Right lobe of liver (tissue), 6 donors: ENCODE measurements at places on chromosomes 16 and 17. TPM values are rescaled to one million over a fixed set of nuclear protein-coding genes. Genes with fewer than 3 reads are reported as not detected.

GRCh38 chr17:44374306-44375195 lies 10.9 kb upstream of the FAM171A2 start:
- DNase-seq = no peak

HP gene
- 47,830 TPM for total RNA-seq

LUC7L3 gene
- total RNA-seq = 15.4 TPM

LITAFD gene
- not detected for total RNA-seq

DNA sequence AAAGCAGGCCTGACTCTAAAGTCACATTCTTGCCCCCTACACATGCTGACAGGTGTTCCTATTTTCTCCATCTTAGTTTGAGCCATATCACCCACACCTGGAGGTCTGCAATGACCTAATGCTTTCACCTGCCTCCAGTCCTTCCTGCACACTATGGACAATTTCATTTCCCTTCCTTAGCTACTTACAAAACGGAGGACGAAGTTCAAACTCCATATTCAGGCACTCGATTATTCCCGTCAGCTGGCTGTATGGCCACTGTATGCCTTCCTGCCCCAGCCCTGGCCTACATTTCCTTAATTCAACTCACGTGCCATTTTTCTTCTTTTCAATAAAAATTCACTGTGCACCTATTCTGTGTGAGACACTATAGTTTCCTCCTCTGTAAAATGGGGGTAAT lies 44.9 kb downstream of the GRIN2A start:
- DNase-seq = no peak

DNA sequence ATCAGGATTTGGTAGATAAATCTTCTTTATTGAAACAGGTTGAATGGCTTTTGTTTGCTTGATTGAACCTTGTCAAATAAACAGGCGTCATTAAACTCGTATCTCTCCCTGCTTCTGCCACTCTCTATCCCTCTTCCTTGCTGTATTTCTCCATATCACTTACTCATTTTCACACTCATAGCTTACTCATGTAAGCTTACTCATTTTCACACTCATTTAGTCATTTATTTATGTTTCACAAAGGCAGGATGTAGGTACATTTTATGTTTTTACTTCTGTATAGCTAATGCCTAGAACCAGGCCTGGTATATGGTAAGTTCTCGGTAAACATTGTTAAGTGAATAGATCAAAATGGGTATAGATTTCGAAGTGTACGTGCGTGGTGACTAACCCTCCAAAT lies 450.0 kb downstream of the PMP22 start:
- DNase-seq = no peak

GRCh38 chr17:56449176-56449575 lies 144.3 kb upstream of the NOG start:
- DNase-seq = no peak

UTS2R gene
- total RNA-seq = not detected

DNA sequence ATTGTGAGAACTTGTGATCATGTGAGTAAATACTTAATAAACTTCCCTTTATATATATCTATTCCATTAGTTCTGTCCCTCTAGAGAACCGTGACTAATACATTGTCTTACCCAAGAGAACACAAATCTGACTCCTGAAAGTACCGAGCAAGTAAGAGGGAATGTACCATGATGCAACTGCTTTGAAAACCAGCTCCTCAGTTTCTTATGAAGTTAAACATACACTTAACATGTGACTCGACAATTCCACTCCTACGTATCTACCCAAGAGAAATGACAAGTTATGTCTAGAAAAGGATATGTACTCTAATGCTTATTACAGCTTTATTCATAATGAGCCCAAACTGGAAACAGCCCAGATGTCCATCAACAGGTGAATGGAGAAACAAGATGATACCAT lies 8.8 kb upstream of the GJD3 start:
- DNase-seq = no peak

NPIPB6 gene
- total RNA-seq = 0.88 TPM

GRCh38 chr16:50925758-50926357 lies 184.0 kb downstream of the CYLD start:
- DNase-seq = no peak

- no peak for DNase-seq
These were observed 4.9 kb downstream of the CYBA start for GRCh38 chr16:88645941-88646340.

DNA sequence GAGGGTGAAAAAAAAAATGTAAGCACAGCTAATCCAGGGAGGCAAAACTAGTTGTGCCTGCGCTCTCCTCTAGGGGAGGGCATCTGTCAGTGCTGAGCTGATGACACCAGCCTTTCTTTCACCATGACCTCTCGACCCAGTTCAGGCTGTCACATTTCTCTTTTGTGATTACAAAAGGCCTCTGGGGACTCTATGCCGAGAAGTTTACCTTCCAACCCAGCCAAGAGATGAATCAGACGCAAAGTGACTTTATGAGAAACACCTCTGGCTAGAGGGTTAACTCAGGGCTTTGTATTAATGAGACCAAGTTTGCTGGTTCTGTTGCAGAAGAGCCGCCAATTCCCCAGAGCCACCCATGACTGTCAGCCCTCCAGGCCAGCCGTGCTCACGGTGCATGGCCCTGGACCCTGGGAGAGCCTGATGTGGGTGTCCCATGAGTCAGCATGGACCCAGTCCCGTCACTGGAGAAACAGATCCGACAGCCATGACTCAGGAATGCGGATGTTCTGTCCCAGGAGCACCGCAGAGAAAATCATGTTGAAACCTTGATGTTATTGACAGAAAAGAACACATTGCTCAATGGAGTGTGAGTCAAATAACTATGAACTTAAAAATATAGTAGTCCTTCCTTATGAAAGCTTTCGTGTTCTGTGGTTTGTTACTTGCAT lies 437.2 kb downstream of the HS3ST3B1 start:
- DNase-seq = peak; percentile 81

MYLK3 gene
- 0.22 TPM for total RNA-seq

DNA sequence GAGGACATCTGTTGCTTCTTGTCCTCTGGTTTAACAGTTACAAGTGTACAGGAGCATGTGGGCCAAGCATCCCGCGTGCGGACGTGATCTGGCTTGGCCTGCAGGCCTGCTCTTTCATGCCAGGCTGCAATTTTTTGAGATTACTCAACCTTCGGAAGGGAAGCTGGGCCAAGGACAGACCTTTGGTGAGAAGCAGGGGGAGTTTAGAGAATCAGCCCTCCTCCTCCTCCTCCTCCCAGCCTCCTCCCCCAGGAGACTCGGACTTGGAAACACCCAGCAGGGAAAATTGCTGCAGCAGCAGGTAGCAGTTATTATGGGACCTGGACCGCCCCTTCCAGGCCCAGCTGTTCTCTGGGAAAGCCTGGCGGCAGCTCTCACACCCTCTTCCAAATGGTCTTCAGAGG lies 5.1 kb upstream of the KLHL36 start:
- DNase-seq = peak; percentile 76

DNA sequence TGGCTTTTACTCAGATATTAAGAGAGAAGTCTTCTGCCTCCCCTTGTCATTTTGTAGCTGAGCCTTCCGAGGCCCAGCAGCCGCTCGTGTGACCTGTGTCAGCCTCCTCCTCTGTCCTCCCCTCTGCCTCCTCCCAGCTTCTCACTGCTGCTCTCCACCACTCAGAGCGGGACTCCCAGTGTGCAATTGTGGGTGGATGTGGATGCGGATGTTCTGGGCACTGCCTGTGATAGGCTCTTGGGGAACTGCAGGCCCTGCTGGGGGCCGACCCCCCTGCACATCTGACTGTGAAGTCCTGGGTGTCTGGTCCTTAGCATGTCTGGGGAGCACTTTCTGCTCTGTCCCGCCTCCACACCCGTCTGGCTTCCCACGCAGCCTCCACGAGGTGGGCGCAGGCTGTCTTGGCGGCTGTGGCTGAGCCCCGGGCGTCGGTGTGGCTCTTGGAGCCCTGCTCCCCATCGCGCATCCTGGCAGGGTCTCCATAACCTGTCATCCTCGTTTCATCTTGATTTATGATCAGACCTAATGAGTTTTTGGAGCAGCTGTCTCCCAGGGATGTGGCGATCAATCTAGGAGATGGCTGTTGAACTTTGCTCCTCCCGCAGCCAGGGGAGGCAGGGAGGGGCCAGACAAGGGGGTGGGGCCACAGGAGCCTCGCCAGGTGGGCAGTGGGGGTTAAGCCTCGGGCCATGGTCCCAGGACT lies 28.1 kb downstream of the GRIN2C start:
- DNase-seq = no peak

RBFOX1 gene
- not detected for total RNA-seq

GRCh38 chr16:14399378-14400284 lies 230.4 kb downstream of the PARN start:
- DNase-seq = peak; percentile 33

TAT gene
- 3,026 TPM for total RNA-seq

DNA sequence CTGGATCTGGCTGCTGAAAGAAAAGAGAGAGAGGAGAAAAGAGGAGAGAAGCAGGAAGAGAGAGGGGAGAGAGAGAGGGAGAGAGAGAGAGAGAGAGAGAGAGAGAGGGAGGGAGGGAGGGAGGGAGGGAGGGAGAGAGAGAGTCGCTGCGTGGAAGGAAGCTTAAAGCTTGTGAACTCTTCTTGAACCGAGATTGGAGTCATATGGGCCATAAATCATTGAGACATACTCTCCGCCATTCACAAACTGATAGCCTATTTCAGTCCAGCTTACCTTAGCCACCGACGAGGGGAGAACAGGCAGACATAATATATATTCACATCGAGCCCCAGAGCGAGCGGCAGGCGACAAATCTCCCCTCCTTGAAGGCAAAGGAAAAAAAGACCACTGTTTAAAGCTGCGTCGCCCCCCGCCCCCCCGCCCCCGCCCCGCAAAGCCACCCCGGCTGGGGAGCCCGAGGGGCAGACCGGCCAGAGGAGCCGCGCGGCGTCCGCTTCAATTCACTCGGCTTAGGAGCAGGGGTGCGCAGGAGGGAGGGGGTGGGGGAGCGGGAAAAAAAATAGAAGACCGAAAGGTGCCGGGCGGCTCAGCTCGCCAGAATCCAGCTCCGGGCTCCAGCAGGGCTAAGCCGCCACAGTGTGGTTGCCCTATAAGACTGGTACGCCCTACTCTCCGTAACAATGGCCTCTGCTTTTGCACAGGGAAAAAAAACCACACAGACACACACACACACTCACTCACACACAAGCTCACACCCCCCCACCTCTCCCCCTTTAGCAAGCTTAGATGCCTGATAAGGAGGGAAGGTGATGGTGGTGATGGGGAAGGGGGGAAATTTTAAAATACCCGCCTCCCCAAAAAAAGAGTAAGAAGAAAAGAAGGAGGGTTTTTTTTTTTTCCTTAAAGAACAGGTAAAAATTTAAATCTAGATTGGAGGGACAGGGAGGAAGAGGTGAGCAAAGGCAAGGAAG lies 10.6 kb upstream of the HOXB2 start:
- DNase-seq = no peak

GRCh38 chr16:84560269-84560668 lies 55.8 kb upstream of the MEAK7 start:
- DNase-seq = peak; percentile 17

- DNase-seq = no peak
These were observed 102.2 kb upstream of the HLF start for GRCh38 chr17:55162556-55162946.

SMTNL2 gene
- total RNA-seq = not detected

GRCh38 chr16:74998481-74999218 lies at the start of gene ZNRF1:
TSS of gene ZNRF1 (plus strand) at chr16:74999024. CDS start at chr16:74999672, 648 bp downstream.
- peak; percentile 89 for DNase-seq

GRCh38 chr16:13573903-13574302 lies 346.1 kb upstream of the ERCC4 start:
- DNase-seq = no peak

- no peak for DNase-seq
These were observed 17.4 kb upstream of the BRD7 start for GRCh38 chr16:50386139-50386538.

DNA sequence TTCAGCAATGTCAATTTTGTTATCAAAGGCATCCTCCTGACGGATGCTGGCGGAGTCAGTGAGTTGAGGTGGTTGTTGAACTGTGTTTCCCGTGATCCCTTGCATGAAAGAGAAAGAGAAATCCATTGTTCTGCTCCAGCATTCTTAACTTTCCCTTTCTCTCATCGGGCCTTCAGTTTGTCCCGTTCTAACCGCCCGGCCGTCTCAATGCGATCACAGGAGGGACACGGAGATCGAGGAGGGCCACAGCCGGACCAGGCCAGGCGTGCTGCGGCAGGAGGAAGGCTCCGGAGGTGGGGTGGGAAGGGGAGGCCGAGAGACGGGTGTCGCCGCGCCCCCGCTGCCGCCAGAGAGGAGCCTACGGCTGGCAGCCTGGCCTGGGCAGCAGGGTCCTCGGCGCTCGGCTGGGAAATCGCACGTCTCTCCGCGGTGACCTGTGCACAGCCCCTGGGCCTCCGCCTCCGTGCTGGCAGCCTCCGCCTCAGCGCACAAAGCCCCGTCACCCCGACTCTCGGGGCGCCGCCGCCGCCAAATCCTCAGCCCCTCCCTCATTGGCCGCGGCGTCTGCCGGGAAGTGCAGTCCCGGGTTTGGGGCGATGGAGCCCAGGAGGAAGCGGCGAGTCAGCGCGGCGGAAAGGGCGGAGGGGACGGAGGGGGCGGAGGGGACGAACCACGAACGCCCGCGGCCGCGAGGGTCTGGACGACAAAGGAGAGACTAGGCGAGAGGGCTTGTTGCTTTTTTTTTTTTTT lies 38.1 kb downstream of the SOST start:
- peak; percentile 87 for DNase-seq

MYH8 gene
- not detected for total RNA-seq

DNA sequence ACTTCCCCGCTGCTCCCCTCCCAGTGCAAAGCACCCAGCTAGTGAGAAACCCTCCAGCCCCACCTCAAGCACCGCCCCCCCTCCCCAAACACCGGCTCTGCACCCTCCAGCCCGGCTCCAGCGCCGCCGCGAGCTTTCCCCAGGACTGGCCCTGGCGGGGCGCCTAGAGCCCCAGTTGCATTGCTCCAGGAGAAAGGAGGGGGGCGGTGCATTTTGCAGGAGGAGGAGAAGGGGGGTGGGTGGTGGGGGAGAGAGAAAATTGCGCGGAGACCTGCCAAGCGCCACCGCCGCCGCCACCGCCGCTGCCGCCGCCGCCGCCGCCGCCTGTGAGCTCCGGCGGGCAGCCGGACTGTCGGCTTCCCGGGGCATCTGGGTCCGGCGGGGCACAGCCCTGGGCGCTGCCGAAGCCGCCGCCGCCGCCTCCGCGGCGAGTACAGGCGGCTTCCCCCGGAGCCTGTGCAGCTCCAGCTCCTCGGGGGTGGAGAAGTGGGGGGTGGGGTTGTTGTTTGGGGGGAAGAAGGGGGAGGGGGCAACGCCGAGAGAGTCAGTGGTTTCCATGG lies 333 bp upstream of the NOG start:
- DNase-seq = peak; percentile 62

DNA sequence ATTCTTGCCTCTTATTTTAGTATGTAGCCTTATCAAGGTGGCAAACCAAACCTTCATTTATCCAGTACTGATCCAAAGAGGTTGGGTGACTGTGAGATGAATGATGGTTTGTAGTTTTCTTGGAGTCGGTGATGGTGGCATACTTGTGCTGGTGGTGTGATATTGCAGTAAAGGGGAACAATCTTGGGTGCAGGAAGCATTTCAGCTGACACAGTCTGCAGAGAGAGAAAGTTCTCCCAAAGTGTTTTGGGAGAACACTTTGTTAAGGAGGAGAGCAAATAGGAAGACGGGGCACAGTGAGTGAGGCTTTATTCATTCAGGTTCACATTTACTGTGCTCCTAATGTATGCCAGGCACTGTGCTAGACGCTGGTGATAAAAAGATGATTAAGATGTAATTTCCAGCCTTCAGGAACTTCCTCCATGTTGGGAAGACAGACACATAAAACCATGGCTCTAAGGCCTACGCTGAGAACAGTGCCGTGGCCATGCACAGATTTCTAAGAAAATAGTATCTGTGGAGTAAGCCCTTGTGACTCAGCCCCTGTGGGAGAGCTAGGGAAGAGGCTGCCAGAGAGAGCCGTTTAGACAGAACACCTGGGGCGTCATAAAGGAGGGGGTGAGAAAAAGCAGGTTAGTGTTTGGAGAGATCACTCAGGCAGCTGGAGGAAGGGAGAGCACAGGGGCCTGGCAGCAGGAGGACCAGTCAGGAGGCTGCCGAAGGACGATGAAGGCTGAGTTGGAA lies 13.8 kb downstream of the HEATR3 start:
- DNase-seq = no peak

ACBD4 gene
- total RNA-seq = 24.0 TPM
